LoVo (cell line): ENCODE measurements at places on chromosomes 2 and 18.

GRCh38 chr2:152071092-152071491 lies 27.8 kb downstream of the CACNB4 start:
- no peak for DNase-seq

DNA sequence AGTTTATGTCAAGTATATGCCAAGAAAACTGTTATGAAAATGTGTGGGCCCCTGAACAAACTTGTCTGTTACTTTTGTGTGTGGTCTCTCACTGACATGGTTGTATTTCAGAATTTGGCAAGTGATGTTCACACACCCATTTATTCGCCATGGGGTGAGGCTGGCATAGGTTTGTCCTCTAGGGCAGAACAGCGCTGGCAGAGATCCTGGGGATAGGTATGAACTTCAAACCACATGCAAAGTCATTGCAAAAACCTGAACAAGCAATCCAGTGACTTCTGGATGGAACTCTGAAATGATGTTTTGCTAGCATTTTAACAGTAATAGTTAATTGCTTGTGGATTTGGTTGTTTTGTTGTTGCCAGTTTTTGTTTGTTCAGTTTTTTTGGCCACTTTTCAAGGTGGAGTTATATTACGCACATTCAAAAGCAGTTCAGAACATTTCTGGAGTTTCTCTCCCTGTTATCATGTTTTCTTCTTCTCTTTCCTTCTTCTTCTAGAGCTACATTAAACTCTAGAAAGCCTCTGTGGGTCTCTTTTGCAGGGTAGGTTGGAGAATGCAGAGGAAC lies 78.5 kb downstream of the MDH1 start:
- no peak for DNase-seq

- DNase-seq = no peak
Measured at GRCh38 chr18:11147371-11147951, 1.9 kb downstream of the PIEZO2 start.

GRCh38 chr2:20496076-20496872 lies 49.4 kb downstream of the RHOB start:
- DNase-seq = peak; percentile 32

- no peak for DNase-seq
Measured at GRCh38 chr2:31247711-31248110, 13.8 kb downstream of the EHD3 start.

DNA sequence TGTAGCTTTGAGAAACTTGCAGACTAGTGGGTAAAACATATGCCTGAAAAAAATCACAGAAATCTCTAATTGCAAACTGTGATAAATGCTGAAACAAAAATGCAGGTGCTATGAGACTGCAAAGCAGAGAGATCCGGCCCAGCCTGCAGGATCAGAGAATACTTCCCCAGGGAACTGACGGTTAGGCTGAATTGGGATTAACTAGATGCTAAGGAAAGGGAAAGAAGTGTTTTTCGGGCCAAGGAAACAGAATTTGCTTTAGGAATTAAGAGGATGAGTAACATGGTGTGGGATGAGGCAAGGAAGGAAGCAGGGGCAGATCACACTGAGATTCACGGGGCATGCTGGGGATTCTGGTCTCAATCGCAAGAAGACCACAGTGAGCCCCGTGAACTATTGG lies 71.5 kb downstream of the OSBPL6 start:
- no peak for DNase-seq

- no peak for DNase-seq
Measured at GRCh38 chr2:107591561-107592279, 235.0 kb upstream of the RGPD4 start.

DNA sequence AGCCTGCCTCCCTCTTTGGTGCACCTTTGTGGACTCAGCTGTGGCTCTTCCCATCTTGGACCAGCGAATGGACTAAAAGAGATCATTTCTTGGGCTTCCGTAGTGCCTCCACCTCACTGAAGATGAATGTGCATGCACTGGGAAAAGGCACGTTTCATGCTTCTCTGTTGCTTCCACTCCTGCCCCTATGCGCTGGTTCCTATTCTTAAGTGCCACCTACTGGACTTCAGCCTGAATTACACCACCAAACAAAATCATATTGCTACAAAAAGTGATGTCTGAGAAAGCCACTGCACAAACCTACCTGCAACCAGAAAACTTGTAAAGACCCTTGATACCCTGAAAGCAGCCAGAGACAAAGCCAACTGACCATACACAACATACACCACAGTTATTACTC lies 695.6 kb downstream of the TSN start:
- DNase-seq = peak; percentile 43

DNA sequence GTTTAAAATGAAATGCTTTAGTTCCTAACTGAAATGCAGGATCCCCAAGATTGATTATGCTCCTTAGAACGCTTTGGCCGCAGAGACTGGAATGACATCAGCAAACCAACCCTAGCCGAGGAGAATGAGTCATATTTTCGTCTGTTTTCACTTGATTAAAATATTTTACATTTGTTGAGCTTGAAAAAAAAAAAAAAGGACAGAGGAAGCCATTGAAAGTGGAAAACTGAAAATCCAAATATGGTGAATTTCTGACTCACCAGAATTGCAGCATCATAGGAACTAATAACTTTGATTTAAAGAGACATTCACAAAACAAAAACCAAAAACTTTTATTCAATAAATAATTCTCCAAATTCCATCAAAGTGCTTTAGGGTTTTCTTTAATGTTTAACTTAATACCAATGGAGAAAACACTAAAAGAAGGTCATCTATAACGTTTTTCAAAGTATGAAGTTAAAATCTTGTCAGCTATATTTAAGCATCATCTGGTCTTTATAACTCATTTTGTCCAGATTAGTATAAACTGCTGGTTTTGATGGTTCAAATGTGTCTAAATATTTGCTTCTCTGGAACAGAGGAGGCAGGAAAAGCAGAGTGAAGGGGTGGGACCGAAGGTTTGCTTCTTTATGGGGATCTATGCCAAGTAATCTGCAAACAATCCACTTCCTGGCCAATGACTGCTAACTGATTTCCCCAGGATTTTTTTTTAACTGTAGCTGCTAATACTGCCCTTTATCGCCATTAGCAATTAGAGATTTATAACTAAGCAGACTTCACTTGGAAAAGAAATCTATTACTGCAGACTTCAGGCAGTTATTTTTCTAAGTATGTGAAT lies 30.9 kb upstream of the COL5A2 start:
- DNase-seq = no peak

DNA sequence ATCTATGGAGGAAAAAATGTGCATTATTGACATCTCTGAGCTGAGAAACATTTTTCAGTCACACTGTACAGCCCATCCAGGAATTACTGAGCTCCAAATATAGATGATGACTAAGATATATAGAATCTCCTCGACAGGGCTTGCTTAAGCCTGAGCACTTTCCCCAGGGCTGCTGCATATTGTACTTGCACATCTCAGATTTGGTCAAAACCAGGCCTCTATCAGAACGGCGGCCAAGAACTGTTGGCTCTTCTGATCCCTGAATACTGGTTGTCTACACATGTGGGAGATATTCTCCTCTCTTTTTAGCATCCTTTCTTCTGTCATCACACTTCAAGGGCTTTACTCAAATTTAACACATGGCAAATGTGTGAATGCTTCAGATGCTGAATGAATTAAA lies 201.5 kb upstream of the SLC35G4 start:
- no peak for DNase-seq

DNA sequence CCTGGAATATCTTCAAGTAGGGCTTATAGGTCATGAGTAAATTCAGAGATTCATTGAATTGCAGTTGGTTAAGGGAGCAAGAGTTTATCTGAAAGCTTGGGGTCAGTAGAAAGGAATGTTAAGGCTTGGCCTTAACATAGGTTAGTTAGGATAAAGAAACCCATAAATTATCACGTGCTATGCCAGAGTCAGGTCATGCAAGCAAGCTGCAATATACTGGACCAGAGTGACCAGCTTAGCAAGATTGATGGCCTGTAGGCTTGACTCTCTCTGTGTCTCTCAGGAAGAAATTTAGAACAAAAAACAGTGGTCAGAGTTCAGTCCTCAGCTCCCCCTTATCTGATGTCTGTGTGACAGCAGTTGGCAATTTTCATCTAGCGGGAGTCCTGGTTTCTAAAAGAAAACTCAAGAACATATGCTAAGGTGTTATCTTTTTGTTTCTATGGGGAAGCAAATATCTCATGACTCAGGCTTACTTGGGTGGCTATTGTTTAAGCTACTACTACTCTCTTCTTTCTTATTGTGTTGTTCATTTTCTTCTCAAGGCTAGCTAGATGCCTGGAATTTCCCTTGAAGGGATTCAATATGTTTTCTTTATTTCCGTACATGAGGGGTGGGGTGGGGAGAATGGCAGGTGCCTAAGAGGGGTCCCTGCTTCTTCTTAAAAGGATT lies 28.7 kb upstream of the MARCO start:
- no peak for DNase-seq

DNA sequence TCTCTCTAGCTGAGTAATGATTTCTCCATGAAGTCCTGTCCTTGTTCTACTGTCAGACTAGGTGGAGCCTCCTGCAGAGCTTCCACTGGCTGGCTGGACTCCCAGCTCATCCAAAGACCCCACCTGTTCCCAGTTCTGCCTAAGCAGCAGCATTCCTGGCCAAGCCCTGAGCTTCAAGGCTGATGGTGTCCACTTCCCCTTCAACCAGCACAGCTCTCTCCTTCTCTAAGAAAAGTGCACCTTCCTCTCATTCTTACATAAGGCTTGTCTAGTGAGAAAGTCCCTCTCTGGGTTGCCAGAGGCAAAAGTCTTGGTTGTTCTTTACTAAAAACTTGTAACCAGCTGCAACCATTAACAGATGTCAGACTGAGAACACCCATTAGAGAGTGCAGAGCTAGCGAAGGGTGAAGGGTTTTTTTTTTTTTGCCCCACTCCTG lies 58.9 kb downstream of the CXCR4 start:
- no peak for DNase-seq

- DNase-seq = no peak
Measured at GRCh38 chr18:29172756-29173067, 995.8 kb upstream of the CDH2 start.

GRCh38 chr2:196225213-196225612 lies 53.8 kb upstream of the STK17B start:
- DNase-seq = no peak

DNA sequence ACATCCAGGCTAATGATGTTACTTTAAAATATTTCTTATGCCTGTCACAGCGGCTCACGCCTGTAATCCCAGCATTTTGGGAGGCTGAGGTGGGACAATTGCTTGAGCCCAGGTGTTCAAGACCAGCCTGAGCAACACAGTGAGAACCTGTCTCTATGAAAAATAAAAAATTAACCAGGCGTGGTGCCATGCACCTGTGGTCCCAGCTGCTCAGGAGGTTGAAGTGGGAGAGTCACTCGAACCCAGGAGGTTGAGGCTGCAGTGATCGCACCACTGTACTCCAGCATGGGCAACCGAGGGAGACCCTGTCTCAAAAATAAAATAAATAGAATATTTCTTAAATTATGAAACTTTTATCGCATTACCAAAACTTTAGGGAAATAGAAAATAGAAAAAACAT lies 28.1 kb upstream of the ACTR3 start:
- DNase-seq = no peak

GRCh38 chr2:236337465-236338325 lies 73.5 kb upstream of the ASB18 start:
- no peak for DNase-seq

- no peak for DNase-seq
Measured at GRCh38 chr18:63180971-63181376, 138.6 kb downstream of the BCL2 start.

GRCh38 chr2:24421668-24422067 lies 61.3 kb upstream of the ITSN2 start:
- peak; percentile 30 for DNase-seq

- no peak for DNase-seq
Measured at GRCh38 chr2:181264001-181264400, 193.2 kb upstream of the ITGA4 start.

DNA sequence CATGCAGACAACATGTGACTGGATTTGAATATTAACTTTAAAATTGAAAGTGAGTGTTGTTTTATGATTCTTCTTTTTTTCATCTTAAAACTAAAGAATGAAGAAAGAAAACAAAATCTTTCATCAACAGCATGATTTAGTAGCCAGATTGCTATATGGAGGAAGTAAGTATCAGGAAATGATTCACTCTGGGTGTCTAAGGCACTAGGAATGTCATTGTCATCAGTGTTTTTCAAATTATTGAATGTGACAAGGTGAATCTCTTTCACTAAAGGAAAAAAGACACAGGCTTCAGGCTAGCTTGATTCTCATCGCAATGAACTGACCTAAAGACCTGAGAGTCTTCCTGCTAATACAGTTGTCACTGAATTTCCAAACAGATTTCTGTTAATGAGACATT lies 430.1 kb downstream of the FBXO15 start:
- no peak for DNase-seq

- DNase-seq = no peak
Measured at GRCh38 chr2:10923008-10923375, 11.3 kb downstream of the KCNF1 start.

DNA sequence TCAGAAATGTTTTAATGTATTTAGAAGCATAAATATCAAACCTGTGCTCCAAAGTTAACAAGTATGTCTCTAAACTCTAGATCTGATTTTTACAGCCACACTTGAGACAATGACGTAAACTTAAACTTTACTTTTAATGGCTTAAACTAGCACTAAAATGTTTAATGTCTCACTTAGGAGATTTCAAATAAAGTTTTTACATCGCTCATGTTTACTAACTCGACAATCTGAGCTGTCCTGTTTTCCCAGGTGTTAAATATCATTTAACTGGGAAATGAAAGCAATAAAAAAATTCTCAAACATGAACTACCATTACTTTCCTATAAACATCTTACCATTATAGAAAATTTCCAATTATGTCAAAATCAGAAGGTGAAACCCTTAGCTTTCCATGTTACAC lies 70.2 kb upstream of the FAM124B start:
- no peak for DNase-seq

GRCh38 chr2:161988589-161988988 lies 85.4 kb downstream of the DPP4 start:
- no peak for DNase-seq

- no peak for DNase-seq
Measured at GRCh38 chr2:85974390-85974789, 85.6 kb upstream of the ST3GAL5 start.

DNA sequence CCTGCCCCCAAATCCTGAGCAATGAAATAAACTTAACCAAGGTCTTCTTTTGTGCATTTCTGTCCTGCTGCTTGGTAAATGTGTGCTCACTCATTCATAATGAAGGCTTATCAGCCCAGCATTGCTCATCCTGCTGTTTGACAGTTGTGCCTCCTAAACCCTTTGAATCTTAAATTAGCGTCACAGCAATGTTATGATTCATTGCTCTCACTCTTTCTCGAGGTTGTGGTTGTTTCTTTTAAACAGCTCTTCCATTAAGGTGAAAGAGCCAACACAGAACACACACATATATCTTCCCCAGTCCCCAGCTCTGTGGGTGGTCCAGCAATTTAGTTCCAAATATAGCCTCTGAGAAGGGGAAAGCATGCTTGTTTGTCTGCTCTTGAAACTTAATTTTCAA lies 84.0 kb downstream of the EVA1A start:
- DNase-seq = no peak

- DNase-seq = no peak
Measured at GRCh38 chr2:111209045-111209514, 88.4 kb downstream of the BCL2L11 start.

DNA sequence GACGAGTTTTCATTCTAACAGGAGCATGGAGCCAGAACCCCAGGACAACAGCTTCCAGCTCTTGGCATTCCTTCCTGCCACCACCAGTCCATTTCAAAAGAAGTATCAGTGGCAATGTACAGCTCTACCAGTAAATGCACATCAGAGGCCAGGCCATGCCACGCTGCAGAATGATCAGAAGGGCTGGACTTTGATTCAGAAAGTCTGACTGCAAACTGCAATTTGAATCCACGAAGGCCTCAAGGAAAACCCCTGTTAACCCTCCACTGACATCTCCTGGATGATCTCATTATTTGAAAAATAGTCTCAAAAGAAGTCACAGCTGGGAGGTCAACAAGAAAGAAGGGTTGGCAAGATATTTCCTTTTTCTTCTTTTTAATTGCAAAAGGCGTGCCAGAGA lies 119.2 kb downstream of the MYO5B start:
- DNase-seq = no peak
